Stimulated activated CD8-positive, alpha-beta memory T cell treated with anti-CD3 and anti-CD28 coated beads, Interleukin-7, amount 100 ng/mL, for 48 hours (primary cell): ENCODE measurements at places on chromosomes 7 and 10.

DNA sequence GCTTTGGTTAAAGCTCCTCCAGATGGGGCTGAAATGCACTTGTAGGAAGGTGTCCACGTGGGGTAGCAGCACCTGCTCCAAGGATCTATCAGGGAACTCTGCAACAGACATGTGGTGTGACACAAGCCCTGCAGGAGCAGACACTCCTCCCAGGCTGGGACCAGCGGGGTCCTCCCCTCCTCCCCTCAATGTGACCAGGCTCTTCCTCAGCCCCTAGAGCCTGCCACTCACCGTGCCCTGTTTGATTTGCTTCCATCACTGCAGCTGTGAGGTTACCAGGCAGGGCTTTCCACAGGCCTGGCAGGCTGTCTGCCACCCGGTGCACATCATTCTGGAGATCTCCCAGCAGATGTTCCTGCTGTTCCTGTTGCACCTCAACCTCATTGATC lies 13.4 kb downstream of the MMRN2 start:
- DNase-seq, result no peak

DNA sequence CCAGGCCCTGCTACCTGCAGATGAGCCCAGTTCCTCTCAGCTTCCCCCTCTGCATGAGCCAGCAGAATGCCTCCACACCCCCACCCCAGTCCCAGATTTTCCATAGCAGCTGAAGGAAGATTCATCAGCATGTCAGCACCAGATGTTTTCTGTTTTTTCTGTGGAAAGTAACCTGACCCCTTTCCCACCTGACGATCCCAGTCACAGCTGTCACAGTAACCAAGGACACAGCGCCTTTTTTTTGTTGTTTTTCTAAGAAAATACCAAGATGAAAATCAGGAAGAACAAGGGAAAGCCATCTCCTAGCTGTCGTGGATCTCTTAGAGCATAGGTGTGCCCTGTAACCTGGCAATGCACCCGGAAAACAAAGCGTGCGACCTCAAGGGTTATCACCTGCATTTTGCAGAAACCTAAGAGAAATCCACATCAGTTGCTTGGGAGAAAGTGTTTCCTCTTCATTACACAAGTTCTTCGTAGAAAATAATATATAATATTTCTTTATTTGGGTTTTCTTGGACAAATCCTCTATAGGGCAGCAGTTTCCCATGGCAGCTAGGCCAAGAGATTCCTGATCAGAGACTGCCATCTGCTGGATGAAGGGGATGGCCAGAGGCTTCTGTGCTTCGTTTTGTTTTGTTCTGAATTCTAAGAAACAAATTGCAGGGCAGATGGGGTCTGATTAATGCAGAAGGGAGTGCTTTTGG lies 401.9 kb downstream of the TNS3 start:
- no peak for DNase-seq

GRCh38 chr10:9869205-9869604 lies 1148.5 kb upstream of the CELF2 start:
- DNase-seq, result no peak

GRCh38 chr7:25028370-25029021 lies 48.5 kb upstream of the OSBPL3 start:
- DNase-seq, result no peak

DNA sequence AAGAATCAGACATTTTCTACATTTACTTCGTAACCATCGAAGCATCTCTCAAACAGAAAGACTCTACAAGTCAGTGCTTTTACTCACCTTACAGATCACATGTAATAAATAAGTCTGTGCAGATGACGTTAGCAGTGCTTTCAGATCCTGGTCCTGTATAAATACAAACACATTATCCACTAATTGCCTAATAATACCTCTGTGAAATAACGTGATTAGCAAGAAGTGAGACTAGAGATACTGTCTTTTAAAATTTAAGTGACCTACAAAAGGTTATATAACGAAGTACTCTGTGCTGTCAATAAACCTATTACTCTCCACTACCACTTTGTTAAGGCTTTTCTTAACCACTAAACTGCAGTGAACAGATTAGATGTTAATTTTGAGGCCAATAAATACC lies 246.9 kb downstream of the NSUN6 start:
- DNase-seq, result no peak

DNA sequence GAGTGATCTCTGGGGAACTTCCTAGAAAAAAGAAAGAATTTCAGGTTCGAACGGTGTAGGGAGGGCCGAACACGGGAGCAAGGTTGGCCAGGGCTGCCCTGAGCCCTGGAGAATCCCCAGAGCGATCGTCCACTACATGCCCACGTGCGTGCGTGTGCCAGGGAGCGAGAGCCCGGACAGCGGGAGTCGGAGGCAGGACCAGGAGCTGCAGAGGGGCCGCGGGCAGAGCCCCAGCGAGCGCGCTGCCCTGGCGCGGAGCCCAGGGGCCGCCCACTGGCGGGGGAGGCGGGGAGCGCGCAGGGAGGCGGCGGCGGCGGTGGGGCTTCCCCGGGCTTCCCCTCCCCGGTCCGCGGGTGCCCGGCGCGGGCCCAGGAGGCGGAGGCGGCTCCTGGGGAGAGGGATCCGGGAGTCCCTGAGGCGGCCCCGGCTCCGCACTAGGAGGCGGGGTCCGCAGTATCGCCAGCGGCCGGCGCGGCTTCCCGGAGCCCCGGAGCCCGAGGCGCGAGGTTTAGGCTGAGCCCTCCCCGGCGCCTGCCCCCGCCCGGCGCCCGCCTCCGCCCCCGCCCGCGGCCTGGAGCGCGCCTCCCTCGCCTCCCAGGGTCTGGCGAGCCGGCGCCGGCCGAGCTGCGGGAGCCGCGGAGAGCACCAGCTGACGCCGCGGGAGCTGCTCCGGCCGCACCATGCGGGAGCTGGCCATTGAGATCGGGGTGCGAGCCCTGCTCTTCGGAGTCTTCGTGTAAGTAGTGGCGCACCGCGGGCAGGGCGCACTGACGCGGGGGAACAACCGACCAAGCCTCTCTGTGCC lies at the start of gene PLPP4:
Gene PLPP4, plus strand, starts transcription at position 602 of the 805 bp plus-strand sequence. Its CDS starts 79 bp downstream, at position 681.
- no peak for DNase-seq

GRCh38 chr10:11165591-11166543 lies 148.2 kb downstream of the CELF2 start:
- peak; percentile 67 for DNase-seq

DNA sequence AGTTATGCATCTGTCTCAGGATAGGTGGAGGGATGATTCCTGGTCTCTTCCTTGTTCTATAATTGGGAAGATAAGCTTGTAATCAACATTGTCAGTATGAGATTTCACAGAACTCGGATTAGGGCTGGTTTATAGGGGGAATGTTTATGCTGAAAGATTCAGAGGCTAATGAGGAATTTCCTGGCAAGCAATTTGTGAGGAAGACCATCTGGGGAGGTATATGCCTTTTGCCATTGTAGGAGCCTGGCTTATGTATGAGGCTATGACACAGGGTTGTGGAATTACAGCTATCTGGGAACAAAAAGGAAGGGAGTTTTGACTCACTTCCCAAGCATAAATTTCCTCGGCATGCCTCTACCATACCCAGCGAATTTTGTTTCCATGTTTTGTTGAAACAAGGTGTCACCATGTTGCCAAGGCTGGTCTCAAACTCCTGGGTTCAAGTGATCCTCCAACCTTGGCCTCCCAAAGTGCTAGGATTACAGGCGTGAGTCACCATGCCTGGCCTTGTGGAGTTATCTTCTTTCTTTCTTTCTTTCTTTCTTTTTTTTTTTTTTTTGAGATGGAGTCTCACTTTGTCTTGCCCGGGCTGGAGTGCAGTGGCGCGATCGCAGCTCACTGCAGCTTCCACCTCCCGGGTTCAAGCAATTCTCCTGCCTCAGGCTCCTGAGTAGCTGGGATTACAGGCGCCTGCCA lies 1.6 kb upstream of the COPS6 start:
- no peak for DNase-seq
